ENCODE measurements at places on chromosomes 3 and 15.

GRCh38 chr15:46996359-46996758 lies 720.9 kb upstream of the SEMA6D start:
- DNase-seq: no peak

DNA sequence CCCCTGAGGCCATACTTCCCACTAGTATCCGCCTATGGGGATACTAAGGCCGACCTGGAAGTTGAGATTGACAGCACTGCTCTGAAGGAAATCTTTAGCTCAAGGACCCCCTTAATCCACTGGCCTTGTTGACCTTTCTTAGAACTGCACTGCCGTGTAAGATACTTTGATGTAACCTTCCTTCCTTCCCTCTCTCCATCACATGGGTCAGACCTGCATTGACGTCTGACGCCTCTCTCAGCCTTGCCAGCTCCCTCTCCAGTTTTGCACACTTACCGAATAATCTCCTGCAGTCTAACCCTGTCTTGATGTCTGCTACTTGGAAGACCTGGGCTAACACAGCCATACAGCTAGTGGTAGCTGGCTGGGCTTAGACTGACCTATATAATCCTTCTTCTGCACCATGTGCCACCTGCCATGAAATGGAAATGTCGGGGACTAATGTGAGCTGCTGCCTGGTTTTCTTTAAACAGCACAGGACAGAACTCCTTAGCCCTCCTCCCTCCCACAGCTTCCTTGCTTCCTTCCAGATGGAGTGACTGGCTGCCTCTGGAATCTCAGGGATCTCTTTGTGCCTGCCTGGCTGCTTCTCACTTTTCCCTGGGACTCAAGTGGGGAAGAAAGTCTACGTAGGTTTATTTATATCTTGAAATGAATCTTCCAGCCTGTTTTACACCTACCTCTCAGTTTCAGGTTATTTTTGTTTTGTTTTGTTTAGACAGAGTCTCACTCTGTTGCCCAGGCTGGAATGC lies 39.2 kb upstream of the HERC1 start:
- no peak for DNase-seq

GRCh38 chr3:102979191-102979590 lies 544.4 kb downstream of the ZPLD1 start:
- DNase-seq: no peak

GRCh38 chr3:26681632-26682031 lies 59.1 kb downstream of the LRRC3B start:
- no peak for DNase-seq

- DNase-seq: no peak
Observed at GRCh38 chr3:197021729-197022404, 7.8 kb downstream of the MELTF start.

GRCh38 chr3:111831840-111832239 lies 27.2 kb upstream of the PHLDB2 start:
- peak; percentile 6 for DNase-seq

GRCh38 chr3:99607151-99607550 lies 31.2 kb upstream of the COL8A1 start:
- no peak for DNase-seq

- DNase-seq: no peak
Observed at GRCh38 chr3:30934208-30934550, 39.7 kb upstream of the GADL1 start.

DNA sequence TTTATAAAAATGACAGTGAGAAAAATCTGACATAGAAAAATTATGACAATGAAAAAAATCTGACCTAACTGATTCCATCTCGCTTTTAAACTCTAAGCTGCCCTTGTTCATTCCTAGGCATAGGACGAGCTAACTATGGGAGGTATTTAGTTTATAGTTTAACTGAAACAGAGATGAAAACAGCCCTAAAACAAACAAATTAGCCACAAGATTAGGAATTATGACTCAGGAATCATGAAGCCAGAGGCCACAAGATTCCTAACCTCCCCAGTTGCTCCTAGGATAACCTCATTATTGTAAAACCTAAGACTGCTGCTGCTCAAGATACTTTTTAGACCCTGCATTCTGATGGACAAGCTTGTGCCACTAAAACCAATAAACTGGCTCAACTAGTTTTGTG lies 122.7 kb upstream of the MNS1 start:
- no peak for DNase-seq

DNA sequence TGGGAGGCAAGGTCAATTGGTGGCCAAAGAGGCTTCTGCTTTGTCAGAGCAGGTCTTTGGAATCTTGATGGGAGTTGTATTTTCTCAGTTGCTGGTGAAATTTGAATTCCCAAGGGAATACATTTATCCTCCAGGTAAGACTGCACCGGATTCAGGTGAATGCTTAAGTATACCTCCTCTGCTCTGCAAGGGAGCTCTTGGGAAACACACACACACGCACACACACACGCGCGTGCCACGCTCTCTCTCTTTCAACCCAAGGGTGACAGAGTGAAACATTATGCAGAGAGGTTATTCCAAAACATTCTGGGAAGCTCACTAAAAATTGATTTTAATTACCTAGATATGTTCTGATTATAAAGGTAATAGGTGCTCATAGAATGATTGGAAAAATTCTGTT lies 33.7 kb downstream of the ST6GAL1 start:
- DNase-seq: no peak

DNA sequence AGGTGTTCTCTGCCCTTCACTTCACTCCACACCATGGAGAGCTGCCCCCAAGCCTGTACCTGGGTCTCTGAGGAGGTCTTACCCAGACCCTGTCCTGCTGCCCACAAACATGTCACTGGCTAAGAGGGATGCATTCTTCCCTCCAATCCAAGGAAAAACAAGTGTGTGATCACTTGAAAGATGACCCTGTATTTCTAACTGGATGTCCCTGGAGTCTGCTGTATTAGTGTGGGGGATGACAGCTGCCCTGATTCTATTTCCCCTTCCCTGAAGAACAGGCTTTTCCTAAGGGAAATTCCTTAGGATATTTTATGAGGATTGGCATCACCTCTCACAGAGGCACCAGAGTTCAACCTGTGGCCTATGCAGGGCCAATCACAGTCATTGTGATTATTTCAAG lies 55.0 kb upstream of the GATA2 start:
- no peak for DNase-seq

DNA sequence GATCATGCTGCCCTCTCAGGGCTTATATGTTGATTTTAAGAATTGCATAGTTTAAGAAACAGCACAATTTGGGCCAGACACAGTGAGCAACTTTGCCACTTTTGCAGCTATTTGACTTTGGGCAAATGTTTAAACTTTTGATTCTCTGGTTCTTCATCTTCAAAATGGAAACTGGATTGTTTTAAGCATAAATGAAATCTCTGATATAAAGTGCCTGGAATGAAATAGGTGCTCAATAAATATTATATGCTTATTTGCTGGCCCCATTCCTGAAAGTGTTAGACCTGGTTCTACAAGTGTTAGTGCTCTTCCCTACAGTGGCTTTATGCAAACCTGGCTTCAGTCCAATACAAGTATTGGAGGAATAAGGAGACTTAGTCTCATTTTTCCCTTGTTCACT lies 33.1 kb upstream of the TSC22D2 start:
- no peak for DNase-seq

GRCh38 chr15:78064544-78064943 lies 13.0 kb downstream of the TBC1D2B start:
- DNase-seq: no peak

- DNase-seq: no peak
Observed at GRCh38 chr3:14473411-14473891, 66.7 kb downstream of the GRIP2 start.

GRCh38 chr3:89973156-89973555 lies 865.7 kb downstream of the EPHA3 start:
- no peak for DNase-seq

- DNase-seq: no peak
Observed at GRCh38 chr3:16056217-16056616, 118.3 kb upstream of the GALNT15 start.

GRCh38 chr3:188978421-188979171 lies 193.2 kb upstream of the TPRG1 start:
- DNase-seq: no peak

DNA sequence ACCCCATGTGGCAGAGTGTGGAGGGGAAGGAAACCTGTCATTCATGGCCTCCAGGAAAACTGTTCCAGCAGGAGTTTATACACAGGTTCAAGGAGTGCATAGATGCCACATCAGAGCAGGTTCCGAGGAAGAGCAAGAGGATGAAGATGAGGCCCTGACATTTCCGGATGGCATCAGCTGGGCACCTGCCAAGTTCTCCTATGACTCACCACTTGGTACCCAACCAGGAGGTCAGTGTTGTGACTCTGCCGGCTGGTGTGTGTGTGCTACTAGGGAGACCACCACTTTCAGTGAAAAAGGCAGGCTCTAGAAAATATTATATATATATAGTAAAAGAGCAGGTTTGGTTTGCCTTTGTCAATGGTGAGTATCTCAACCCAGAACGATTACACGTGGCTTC lies 69.3 kb downstream of the NTRK3 start:
- DNase-seq: no peak

DNA sequence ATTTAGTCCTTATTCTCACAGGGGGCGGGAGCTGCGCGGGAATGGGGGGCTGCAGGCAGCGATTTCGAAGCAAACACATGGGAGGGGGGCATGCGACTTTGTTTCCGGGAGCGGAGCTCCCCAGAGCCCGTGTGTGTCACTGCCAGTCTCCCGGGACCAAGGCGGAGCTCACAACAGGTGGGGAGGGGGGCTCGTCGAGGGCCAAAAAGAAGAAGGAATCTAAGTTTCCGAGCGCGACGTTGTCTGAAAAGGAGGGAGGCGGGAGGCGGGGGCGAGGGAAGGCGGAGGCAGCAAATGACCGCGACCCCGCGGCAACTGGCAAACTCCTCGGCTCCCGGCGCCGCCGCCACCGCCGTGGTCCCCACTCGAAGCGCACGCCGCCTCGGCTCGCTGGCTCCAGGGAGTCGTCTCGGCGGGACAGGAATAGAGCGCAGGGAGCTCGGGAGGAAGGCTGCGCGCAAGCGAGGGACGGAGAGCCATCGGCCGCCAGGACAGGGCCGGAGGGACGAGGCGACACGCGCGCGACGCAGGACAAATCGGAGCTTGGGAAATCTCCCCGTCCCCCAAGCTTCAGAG lies 1.4 kb downstream of the FOXP1 start:
- no peak for DNase-seq

GRCh38 chr3:56823984-56824703 lies 22.4 kb upstream of the ARHGEF3 start:
- DNase-seq: no peak

- DNase-seq: no peak
Observed at GRCh38 chr15:30929982-30930381, 26.3 kb downstream of the FAN1 start.

DNA sequence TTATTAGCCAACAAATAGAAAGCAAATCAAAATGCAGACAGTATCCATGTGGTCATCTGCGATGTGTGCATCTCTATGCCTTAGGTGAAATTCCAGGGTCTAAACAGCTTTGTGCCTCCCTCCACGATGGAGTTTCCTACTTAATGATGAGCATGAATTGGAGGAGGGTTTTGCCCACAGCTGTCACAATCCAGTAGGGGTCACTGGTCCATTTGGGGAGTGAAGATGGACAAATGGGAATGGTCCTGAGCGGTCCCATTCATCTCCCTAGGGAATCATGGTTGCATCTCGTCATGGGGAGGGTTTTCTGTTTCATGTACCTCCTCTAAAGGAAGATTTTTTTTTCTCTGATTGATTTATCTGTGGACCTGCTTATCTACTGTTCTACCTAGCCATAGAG lies 358.0 kb downstream of the PTPRG start:
- DNase-seq: no peak

DNA sequence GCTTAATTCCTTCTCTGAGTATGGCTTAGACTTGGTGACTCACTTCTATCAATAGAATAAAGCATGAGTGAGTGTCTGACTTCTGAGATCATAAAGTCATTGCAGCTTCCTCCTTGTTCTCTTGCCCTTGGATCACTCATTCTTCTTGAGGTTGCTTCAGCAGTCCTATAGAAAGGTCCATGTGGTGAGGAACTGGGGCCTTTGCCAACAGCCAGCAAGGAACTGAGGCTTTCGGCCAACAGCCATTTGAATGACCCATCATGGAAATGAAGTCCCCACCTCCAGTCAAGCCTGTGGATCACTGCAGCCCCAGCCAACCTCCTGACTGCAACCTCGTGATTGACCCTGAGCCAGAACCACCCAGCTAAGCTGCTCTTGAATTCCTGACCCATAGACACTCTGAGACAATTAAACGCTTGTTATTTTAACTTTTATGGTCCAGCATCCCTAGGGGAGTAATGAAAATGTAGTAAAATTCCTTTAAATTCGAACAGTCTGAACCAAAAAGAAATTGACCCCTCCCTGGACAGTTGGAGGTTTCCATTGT lies 84.5 kb downstream of the WDR76 start:
- DNase-seq: no peak

DNA sequence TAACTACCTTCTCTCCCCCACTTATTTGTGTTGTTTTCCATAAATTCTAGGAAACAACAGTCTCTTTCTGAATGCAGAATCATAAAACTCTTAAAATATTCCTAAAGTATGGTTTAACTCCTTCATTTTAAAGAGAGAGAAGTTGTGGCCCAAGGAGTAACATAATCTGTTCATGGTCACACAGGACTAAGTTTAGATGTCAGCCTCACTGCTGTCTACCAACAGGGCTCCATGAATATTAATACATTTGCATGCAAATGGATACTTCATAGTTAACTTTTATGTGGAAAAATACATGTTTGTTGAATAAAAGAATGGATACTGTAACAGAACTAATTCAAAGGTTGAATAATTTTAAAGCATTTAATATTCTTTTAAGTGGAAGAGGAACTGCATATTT lies 18.5 kb upstream of the IL1RAP start:
- no peak for DNase-seq

Data from stimulated activated CD8-positive, alpha-beta memory T cell treated with anti-CD3 and anti-CD28 coated beads, Interleukin-15, amount 100 ng/mL, for 48 hours (primary cell).